ENCODE measurements at places on chromosomes 4 and X.

- no peak for DNase-seq
Measured at GRCh38 chr4:129748991-129749390, 653.0 kb downstream of the C4orf33 start.

DNA sequence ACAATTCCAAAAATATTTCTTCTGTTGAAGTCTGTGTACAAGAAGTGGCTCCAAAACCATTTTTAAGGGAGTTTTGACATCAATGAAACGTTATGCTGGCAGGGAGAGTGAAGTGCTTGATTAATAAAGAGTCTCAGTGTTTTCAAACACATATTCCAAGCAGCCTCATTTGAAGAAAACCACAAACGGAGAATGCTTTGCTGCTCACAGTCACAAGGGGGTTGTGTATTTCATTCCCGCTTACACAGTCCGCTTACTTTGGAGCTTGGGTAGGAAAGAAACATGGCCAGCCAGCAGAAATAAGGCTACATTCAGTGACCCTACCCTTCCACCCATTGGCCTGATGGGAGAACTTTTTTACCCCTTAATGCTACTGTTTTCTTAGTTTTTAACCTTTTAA, 586.2 kb downstream of the RAB28 start:
- DNase-seq, result no peak

DNA sequence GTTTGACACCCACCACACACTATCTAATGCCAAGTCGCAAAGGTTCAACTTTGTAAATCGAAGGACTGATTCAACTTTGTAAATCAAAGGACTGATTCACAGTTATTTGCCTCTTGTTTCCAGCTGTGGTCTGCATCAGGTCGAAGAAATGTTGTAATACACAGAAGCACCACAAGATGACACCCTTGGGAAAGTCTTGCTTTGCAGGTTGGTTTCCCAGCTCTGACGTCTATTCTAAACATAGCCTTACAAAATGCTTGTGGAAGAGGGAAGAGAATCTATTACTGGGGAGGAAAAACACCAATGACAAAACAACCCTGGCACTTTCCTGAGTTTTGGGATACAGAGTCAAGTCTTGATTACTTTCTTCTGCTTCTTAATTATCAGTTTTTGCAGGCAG, 35.3 kb downstream of the SUPT20HL1 start:
- DNase-seq, result peak; percentile 13

GRCh38 chr4:44771789-44772188, 45.4 kb upstream of the GNPDA2 start:
- no peak for DNase-seq

GRCh38 chr4:42396361-42396751, 932 bp upstream of the SHISA3 start:
- DNase-seq, result no peak

DNA sequence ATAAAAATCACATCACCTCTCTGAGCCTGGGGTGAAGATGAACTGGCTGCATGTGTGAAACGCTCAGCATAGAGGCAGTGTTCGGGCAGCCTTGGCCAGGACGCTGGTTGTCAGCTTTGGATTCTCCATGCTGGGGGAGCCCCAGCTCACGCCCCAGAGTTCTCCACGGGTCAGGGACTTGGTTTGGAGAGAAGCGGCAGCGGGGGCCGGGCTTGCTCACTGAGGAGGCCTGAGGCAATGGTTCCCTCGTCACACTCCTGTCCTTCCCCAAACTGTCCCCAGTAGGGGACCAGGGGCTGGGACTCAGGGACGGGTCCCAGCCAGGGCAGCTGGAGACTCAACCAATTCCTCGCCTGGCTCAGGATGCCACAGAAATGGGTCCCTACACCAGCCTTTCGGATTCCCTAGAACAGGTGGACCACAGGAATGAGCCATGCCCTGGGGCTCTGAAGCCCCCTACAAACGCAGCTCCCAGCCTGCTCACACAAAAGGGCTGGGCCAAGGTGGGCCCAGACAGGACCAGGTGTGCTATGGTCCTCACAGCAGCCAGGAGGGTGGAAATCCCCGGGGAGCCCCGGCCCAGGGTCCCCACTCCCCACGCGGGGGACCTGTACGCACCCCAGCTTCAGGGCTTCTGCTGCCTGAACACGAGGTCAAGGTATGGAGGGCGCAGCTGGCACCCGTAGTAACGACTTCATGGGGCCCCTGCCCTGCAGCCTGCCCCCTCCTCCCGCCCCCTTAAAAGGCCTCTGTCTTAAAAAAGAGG, 1.4 kb downstream of the MXD4 start:
- DNase-seq, result peak; percentile 2
